Non-pigmented ciliary epithelial cell (primary cell): ENCODE measurements at places on chromosomes 3 and 15.

GRCh38 chr15:73346735-73347312 lies 21.9 kb downstream of the HCN4 start:
- no peak for DNase-seq

DNA sequence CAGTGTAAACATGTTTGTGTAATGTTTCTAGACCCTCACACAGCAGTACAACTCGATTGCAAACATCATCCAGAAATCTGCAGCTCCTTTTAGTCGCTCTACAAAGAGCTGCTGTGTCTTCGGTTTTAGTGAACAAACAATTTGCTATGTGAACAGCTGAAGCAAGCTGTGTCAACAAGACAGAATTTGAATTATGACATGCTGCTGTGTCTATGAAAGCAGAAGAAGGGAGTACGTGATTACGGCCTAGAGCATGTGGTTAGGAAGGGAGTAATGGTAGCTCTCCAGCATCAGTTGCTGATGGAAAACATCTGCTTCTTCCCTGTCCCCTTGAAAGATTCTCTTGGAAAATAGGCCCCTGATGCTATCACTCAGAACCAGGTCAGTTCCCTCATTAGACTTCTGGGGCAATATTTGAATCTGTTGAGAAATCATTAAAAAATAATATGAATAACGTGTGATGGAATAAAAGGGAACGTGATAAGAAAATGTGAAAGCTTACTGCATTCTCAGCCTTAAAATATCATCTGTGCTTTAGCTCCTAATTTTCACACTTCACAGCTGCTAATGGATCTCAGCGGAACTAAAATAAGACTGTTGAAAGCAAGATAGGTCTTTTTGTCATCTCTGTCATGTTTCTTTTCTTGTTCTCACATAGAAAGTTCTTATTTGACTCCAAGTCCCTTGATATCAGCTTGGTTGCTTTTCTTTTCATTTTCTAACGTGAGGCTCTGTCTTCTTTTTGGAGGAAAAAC lies 891.5 kb downstream of the ROBO2 start:
- DNase-seq, result no peak

GRCh38 chr3:175890066-175890465 lies 1030.9 kb downstream of the NAALADL2 start:
- DNase-seq, result no peak

GRCh38 chr3:12574131-12574530 lies 17.2 kb downstream of the MKRN2 start:
- no peak for DNase-seq

DNA sequence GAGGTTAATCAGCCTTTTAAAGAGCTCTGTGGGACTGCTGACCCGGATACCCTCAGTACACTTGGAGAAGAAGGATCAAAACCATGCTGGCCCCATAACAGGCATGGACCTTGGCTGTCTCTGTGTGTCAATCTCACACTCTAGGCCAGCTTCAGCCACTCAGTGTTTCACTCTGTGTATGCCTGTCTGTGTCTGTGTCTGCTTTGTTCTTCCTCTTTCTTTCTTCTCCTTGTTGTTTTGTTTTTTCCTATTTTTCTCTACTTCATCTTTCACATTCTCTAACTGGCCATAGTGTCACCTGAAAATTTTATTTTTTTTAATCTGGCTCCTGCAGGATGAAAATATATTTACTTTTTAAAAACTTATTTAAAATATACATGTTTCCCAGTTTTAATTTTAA lies 51.1 kb downstream of the SERP1 start:
- DNase-seq, result no peak

DNA sequence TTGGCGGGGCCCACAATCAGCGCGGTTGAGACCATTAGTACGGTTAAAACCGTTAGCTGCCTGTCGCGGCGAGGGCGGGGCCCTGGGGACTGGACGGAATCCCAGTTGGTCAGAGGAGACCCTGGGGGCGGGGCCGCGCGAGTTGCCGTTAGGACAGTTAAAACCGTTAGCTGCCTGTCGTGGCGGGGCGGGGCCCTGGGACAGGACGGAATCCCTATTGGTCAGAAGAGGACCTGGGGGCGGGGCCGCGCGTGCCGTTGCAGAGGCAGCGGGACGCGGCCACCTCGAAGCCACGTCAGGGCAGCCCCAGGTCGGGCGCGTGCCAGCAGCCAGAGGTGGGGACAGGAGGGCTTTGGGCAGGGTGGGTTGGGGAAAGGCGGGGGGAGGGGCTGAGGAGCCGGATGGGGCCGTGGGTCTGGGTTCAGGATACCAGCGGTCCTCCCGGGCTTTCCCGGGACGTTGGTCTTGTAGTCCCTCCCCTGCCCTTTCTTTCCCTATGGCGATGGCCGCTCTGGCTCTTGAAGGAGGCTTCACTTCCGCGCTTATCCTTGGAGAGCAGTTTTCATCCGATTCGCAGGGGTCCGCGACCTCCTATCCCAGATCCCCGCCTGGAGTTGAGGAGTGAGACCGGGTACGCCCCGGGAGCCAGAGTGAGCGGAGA lies 28.0 kb downstream of the KLHDC8B start:
- peak; percentile 37 for DNase-seq

DNA sequence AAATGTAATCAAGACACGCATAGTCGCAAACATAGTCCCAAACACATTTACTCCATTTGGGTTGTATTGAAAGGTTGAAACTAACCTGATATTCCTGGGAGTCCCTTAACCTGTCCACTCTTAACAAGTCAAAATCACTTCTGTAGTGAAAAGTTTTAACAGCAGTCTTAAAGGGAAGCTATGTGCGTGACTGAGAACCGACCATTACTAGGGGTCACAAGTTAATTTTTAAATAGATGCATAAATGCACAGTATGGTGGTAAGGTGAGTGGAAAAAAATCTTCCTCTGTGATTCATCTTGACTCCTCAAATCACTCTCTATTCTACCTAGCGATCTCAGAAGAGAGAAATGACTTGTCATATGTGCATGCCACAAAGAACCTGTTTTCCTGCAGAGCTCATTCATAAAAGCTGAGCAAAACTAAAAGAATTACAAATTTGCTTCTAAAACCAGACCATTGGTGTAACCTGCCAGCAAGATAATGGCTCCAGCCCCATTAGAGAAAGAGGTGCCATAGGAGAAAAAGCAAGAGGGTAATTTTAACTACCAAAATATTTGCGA lies 4.8 kb downstream of the GPR15 start:
- DNase-seq, result no peak

GRCh38 chr3:185716436-185717108 lies 108.3 kb downstream of the IGF2BP2 start:
- no peak for DNase-seq

DNA sequence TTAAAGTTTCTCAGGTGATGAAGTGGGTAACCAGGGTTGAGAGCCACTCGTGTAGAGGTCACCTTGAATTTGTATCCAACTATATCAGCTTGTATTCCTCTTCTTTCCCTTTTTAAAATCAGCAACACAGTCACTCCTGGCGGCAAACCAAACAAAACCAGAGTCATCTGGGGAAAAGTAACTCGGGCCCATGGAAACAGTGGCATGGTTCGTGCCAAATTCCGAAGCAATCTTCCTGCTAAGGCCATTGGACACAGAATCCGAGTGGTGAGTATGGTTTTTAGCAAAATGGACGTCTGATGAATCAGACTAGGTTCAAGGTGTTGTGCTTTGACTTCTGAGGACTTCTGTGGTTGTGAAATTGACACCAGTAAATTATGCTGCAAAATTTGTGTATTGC lies 3.9 kb downstream of the RPL35A start:
- DNase-seq, result no peak

DNA sequence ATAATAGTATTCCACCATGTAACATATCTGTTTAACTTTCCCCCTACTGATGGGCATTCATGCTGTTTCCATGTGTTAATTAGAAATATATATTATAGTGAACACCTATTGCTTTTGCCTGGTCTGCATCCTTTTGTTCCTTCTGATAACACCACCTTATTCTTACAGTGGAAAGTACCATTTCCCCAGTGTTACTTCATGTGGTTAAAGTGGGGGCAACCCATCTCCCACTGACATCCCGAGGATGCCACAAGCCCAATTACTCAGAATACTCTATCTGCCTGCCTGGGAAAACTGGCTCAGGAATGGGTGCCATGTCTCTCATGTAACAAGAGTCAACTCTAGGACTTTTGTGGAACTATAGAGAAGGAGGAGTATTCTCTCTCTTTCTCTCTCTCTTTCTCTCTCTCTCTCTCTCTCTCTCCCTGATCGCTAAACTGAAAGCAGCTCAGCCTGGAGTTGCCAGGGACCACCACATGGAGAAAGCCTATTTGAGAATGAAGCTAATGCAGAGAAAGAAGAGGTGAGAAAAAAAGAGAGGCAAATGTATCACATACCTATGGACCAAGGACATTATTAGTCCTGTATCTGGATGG lies 66.4 kb upstream of the PPIB start:
- no peak for DNase-seq

DNA sequence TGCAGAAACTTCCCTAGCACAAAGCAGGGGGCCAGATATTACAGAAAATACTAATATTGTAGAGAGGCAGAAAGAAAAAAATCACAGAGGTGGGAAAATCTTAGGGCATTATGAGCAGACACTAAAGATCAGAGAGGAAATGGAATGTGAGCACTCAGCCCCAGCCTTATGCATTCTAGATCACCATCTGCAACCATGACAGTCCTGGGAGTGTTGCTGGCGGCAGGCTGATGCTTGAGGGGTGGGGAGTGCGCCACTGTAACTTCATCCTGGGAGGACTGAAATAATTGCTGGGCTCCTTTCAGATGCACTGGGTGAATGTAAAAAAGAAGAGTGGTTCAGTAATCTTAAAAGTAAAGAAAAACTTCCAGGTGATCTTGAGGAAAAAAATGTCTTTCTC lies 427.6 kb upstream of the SEMA6D start:
- DNase-seq, result no peak

GRCh38 chr3:47380601-47381316 lies at the start of gene PTPN23:
PTPN23 (plus strand) TSS chr3:47381021; CDS start chr3:47381097, 76 bp downstream.
- DNase-seq, result peak; percentile 89

- DNase-seq, result no peak
Observed at GRCh38 chr3:82636177-82636576, 874.7 kb upstream of the GBE1 start.

DNA sequence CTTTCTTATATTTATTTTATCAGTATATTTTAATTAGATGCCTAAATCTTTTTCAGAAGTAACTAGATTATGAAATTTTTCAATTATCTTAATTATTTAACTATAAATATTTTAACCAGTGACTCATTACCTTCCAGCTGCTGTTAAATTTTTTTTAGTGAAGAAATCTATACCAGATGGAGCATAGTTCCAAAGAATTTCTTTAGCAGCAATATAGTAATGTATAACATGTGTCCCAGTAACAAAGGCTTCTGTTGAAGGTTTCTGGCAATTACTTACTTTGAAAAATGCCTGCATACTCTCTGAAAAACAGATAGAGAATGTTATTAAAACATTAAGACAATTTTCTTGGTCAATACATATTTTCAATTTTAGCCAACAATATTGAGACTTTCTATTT lies 45.1 kb upstream of the CP start:
- no peak for DNase-seq

- DNase-seq, result no peak
Observed at GRCh38 chr15:74383695-74384565, 16.5 kb upstream of the CYP11A1 start.

- no peak for DNase-seq
Observed at GRCh38 chr3:38455639-38456430, 2.1 kb downstream of the ACVR2B start.

- no peak for DNase-seq
Observed at GRCh38 chr15:74307827-74308811, 59.3 kb downstream of the CYP11A1 start.

GRCh38 chr3:68088216-68088615 lies 433.8 kb upstream of the SUCLG2 start:
- DNase-seq, result no peak

DNA sequence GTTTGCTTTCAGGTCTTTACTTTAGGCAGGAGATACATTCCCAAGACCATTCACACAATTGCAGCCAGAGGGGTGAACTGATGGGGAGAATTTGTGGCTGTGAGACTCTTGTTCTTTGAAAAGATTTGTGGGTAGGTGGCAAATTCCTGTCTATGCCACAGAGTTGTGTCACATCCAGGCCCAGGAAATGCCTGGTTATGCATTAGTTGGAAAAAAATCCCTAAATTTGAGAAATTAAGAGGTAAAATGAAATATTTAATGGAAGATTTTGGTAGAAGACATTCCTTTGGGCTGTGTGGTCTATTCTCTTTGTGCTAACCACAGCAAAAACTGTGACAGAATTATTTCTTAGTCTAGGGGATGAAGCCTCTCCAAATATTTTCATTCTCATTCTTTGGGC lies 28.8 kb downstream of the SAMMSON start:
- no peak for DNase-seq

DNA sequence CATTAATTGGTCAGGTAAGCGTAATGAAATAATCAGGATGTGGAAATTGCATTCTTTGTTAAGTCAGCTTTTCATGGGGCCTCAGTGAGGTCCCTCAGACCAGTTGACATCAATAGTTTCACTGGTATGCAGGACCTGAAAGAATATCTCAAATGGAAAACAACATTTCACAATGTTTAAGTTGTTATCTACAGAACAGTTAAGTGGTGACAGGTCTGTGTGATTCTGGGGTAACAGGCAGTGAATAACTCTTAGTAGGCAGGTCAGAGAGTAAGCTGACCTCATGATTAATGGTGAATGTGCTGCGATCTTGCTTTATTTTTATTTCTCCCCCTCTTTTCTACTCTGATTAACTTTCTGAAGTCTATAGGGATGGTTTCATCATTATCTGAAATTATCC lies 28.9 kb upstream of the ACP3 start:
- no peak for DNase-seq

DNA sequence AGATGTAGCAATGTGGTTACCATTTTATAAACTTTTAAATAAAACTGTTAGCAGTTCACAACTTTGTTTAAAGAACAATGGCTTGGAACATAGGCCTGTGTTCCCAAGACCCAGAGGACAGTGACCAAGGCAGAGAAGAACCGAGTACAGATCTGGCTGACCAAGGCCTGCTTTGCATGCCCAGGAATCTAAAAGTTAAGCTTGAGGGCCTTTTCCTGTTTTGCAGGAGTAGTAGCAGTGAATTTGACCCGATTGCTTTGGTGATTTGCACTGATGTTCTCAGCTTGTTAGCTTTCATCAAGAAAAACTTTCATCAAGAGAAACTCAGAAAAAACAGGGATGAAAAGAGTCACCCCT lies 9.9 kb downstream of the FILIP1L start:
- DNase-seq, result no peak
